NCI-H1694 treated with DMSO at 0.1 percent for 48 hours (cell line): ENCODE measurements at places on chromosomes 7 and 10.

DNA sequence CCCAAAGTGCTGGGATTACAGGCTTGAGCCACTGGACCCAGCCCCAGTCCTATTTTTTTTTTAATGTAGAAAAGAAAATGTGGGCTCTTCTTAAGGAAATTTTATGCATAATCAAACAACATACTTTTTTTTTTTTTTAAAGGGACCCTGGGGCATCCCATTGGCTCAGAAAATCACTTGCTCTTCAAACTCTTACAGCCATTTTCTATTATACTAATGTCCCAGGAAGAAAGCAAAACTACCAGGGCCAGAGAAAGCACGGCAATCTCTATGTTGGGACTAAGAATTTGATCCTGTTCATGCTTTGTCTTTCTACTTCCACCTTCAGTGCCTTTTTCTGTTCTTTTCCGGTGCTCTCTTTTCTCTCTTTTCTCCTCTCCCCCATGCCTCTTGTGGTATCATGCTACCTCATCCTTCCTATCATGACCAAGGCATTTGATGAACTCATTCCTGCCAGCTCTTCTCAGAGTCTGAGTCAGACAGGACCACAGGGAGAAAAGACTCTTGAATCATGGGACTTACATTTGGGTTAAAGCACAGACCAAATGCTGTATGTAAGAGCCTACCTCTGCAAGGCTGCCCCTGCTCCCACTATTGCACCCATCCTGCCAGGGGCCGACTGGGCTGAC, 76.4 kb upstream of the CCNY start:
- no peak for DNase-seq

- DNase-seq, result no peak
Observed at GRCh38 chr10:113752553-113752952, 1.1 kb downstream of the PLEKHS1 start.

DNA sequence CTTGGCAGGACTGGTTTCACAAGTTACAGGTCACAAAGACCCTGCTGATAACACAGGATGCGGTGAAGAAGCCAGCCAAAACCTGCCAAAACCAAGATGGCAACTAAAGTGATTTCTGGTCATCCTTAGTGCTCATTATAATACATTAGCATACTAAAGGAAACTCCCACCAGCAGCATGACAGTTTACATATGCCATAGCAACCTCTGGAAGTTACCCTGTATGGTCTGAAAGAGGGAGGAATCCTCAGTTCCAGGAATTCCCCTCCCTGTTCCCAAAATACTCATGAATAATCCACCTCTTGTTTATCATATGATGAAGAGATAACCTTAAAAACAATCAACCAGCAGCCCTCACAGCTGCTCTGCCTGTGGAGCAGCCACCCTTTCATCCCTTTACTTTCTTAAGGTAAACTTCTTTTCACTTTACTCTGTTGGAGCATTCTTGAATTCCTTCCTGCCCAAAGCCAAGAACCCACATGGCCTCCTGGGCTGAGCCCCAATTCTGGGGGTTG, 21.9 kb downstream of the DPY19L1 start:
- no peak for DNase-seq

GRCh38 chr10:11194859-11195586, 177.4 kb downstream of the CELF2 start:
- DNase-seq, result no peak

GRCh38 chr10:33332183-33333065, 2.0 kb downstream of the NRP1 start:
- no peak for DNase-seq

DNA sequence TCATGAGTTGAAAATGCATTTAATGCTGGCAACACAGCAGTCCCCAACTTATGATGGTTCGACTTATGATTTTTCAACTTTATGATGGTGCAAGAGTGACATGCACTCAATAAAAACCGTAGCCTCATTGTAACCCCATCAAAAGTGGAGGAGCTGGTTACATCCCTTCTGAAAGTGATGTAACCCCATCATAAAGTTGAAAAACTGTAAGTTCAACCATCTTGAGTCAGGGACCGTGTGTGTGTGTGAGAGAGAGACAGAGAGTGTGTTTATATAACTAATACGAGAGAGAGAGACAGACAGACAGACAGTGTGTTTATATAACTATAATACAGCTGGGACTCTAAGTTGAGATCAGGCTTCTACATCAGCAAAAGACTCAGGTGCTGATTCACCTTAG, 21.0 kb downstream of the ANXA11 start:
- DNase-seq, result no peak

DNA sequence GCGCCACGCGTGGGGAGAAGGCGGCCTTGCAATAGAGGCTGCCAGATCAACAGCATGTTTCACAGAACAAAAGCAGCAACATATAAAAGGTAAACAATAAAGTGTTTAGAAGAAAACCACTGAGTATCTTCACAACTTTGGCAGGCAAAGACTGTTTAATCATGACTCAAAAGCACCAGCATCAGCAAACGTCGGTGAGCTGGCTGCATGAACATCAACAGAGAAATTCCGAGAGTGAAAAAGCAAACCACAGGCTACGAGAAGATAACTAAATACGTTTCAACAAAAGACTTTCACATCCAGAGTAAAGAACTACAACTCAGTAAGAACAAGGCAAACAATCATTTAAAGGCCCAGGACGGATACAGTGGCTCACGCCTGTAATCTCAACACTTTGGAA, 172.0 kb downstream of the MAD1L1 start:
- no peak for DNase-seq

DNA sequence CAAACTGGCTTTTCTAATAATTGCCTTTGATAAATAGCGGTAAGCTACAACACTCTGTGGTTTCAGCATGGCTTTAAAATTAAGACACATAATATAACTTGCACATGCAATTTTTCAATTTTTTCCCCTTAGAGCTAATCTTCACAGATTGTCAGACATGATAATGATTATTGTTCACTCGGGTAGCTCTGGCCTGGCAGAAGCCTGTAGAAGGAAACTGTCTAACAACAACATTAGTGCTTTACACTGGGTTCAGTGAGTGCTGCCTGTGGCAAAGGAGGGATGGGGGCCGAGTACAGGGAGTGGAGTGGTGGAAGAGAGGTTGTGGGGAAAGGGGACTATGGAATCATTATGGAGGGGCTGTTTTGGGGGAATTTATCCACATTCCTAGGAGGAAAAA, 67.2 kb upstream of the AUTS2 start:
- DNase-seq, result no peak

DNA sequence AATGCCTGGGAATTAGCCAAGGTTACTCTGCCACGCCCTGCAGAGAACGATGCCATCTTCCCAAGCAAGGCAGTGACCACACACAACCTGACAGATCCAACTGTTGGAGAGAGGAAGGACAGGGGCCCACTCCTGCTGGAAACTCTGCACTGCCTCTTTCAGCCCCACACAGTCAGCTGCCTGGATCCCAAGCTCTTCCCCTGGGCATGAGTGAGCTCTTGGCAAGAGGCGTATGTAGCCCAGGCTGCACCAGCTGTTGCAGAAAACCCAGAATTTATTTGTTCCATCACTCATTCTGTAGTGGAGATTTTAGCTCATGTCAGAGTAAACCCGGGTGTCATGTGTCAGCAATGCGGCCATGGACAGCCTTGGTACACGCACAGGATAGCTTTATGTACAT, 135.1 kb upstream of the TRIM24 start:
- peak; percentile 94 for DNase-seq

- no peak for DNase-seq
Observed at GRCh38 chr10:124414076-124414475, 4.6 kb downstream of the OAT start.

DNA sequence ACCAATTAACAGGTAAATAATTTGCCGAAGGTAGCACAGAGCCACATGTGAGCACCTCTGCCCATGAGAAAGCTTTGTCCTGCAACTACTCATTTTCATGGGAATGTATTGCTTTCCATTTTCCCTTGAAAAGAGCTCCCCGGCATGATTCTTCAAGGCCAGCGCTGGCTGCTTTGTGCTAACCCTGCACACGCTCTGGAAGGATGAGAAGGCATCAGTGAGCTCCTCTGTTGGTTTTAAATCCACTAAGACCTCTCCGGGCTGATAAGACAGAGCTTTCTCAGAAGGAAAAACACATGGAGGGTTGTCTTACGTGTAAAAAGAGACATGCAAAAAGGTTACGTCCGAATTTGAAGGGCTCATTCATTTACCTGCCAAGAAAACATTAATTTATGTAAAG, 553.9 kb upstream of the MKI67 start:
- no peak for DNase-seq

- no peak for DNase-seq
Observed at GRCh38 chr7:17212188-17212587, 86.3 kb upstream of the AHR start.

GRCh38 chr10:130495891-130496636, 359.9 kb downstream of the GLRX3 start:
- no peak for DNase-seq

GRCh38 chr10:96482815-96483588, 30.7 kb downstream of the TLL2 start:
- DNase-seq, result no peak

DNA sequence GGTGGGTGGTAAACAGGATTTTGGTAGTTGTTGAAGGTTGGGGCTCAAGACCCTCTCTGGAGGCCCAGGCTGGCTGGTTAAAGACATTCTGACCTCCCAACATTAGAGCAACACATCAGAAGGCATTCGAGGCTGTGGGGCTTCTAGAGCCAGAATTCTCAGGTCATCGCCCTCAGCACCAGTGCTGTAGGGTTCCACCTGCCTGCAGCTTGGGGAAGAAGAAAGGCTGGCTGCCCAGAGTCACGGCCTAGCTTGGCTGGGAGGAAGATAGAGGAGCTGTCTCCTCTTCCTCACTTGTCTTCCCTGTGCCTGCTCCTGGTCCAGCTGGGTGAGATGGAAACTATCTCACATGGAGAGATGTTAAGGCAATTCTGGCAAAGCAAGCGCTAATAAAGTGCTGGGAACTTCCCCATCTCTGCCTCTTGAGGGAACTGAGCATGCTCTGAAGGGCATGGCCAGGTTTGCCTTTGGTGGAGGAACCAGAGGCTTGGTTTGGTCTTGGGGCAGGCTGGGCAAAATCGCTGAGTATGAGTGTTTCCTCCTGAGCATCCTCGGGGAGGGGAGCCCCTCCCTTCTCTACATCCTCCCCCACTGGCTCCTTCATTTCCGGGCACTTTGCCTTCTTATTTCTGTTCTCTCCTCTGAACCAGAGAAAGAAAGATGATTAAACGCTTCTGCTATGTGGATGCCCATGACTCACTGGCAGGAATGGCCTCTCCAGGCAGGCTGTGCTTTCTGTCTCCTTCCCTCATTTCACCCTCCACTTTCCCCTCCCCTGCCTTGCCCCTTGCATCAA, 509.0 kb upstream of the PODXL start:
- no peak for DNase-seq

GRCh38 chr7:71633551-71634008, 501.6 kb downstream of the GALNT17 start:
- peak; percentile 36 for DNase-seq

GRCh38 chr7:9937944-9938631, 1035.6 kb upstream of the PHF14 start:
- no peak for DNase-seq

- no peak for DNase-seq
Observed at GRCh38 chr10:88409236-88409635, 173.9 kb downstream of the RNLS start.

DNA sequence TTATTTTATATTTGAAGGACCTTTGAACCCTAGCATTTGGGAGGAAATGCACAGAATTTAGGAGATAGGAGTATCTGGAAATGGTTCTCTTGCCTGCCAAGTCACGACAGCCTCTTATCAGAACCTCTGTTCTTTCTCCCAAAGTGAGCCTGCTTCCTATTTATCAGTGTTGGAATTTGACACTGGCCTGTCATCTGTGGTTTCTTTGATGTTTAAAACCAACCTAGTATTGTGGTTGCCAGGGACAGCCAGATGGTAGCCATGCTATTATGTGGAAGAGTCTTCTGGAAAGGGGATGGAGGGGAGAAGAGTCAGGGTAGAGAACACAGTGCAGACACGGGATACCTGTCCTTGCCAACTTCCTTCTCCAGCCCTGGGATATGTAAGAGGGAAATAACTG, 21.1 kb downstream of the ZNF282 start:
- no peak for DNase-seq

DNA sequence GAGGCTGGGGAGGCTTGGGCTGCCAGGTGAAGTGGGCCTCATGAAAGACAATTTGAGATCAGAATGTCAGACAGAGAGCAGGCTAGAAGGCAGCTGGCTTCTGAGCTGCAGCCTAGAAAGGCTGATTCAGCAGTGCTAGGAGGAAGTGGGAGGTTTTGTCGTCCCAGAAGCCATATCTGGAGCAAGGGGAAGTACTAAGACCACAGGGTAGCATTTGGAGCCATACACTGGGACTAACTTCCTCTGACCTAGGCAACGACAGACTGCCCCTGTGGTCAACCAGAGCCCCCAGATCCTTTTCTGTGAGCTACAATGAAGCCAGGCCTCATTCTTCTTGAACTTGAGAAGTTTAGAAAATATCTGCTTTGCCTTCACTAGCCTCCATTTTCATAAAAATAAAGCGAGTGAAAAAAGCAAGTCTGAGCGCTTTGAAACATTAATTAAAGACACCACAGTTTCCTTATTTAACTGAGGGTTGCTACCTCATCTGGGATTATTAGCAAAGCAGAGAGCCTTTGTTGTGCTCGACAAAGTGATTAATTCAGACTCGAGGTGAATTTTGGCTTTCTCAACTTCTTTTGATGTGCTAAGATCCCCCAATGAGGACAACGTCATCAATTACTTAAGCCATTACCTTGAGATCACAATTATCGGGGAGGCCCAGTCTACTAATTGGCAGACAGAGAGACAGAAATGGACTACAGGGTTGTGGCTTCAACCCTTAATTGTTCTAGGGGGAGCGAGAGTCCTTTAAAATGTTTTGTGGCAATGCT, 26.6 kb downstream of the TBXAS1 start:
- no peak for DNase-seq

DNA sequence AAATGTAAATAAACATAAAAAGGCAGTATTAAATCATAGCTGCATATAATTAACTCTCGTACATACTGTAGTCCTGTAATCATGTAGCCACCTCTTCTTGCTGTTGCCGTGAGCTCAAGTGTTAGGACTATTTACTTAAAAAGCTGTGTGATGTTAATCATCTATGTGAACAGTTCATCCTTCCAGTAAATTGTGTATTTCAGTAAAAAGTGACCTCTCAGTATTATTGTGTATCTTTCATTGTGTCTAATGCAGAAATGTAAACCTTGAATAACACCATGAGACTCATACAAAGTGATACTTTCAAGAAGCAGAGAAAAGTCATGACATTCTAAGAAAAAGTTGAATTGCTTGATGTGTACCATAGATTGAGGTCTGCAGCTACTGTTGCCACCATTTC, 38.0 kb downstream of the ADD3 start:
- no peak for DNase-seq

- no peak for DNase-seq
Observed at GRCh38 chr7:78768859-78769258, 684.6 kb downstream of the MAGI2 start.
